ENCODE measurements at places on chromosomes 6 and 20.

DNA sequence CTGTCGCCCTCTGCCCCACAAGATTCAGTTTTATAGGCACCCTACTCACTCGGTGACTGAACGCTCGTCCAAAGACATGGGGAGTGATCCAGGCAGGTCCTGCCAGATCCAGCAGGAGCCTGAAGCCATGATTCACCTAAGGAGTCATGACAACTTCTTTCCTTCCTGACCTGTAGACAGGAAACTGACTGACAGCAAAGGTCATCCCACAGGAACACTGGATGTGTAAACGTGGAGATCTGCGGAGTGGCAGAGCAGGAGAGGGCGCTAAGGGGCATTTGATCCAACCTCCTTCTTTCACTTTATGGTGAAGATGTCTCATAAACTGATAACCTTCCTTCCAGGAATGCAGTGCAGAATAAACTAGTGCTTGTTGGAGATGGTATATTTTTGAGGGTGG, 192.2 kb downstream of the GJA10 start:
- DNase-seq = no peak

DNA sequence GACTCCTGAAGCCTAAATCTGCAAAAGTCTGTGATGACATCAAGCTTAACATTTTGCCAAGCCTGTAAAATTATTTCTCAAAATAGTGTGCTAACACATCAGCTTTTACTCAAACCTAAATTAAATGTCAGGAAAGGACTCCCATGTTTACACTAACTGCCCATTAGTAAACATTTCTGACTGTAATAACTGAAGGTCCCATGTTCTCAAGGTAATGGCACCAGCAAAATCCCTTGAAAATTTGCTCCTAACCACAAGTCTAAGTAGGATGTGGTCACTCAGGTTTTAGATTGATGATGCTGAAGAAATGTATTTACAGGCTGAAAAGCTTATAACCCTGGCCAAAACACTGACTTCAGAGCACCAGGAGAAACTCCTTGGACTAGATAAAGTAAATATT, 33.0 kb downstream of the BACH2 start:
- no peak for DNase-seq

GRCh38 chr20:59831024-59831915, 102.2 kb downstream of the SYCP2 start:
- peak; percentile 87 for DNase-seq

GRCh38 chr6:113047932-113048331, 700.8 kb downstream of the RFPL4B start:
- DNase-seq = no peak

All from PC-9 (cell line).